Stomach (tissue), 19 donors: ENCODE measurements at places on chromosomes 7 and 10. TPM values are rescaled to one million over a fixed set of nuclear protein-coding genes. Genes with fewer than 3 reads are reported as not detected.

The SEMA4G gene
- total RNA-seq, result 25.5 TPM

The PPP1R17 gene
- total RNA-seq, result not detected

The PNLIPRP2 gene
- total RNA-seq, result 11.9 TPM

The TAC1 gene
- total RNA-seq, result not detected

The IFRD1 gene
- total RNA-seq, result 37.9 TPM

The ACHE gene
- not detected for total RNA-seq

The CYCS gene
- 83.3 TPM for total RNA-seq

The ATRNL1 gene
- 0.45 TPM for total RNA-seq

The FOXP2 gene
- total RNA-seq, result 3.5 TPM

The BEND7 gene
- 32.1 TPM for total RNA-seq

The MMP21 gene
- total RNA-seq, result not detected

The CDHR3 gene
- total RNA-seq, result 1.2 TPM

The TMEM176B gene
- 87.6 TPM for total RNA-seq

The WDR86 gene
- total RNA-seq, result 1.2 TPM

- no peak for DNase-seq
Measured at GRCh38 chr10:91050371-91051034, 129.6 kb upstream of the ANKRD1 start.

- DNase-seq, result no peak
Measured at GRCh38 chr10:103448746-103449145, 3.4 kb downstream of the CALHM2 start.

GRCh38 chr7:137946011-137946410 lies 55.9 kb downstream of the CREB3L2 start:
- no peak for DNase-seq

- DNase-seq, result no peak
Measured at GRCh38 chr10:58996063-58996462, 180.4 kb upstream of the PHYHIPL start.

- DNase-seq, result no peak
Measured at GRCh38 chr7:128022631-128023532, 8.4 kb downstream of the LRRC4 start.

GRCh38 chr7:71132377-71133231 lies 660 bp downstream of the GALNT17 start:
- no peak for DNase-seq

- DNase-seq, result no peak
Measured at GRCh38 chr7:30937416-30937815, 25.8 kb downstream of the AQP1 start.

DNA sequence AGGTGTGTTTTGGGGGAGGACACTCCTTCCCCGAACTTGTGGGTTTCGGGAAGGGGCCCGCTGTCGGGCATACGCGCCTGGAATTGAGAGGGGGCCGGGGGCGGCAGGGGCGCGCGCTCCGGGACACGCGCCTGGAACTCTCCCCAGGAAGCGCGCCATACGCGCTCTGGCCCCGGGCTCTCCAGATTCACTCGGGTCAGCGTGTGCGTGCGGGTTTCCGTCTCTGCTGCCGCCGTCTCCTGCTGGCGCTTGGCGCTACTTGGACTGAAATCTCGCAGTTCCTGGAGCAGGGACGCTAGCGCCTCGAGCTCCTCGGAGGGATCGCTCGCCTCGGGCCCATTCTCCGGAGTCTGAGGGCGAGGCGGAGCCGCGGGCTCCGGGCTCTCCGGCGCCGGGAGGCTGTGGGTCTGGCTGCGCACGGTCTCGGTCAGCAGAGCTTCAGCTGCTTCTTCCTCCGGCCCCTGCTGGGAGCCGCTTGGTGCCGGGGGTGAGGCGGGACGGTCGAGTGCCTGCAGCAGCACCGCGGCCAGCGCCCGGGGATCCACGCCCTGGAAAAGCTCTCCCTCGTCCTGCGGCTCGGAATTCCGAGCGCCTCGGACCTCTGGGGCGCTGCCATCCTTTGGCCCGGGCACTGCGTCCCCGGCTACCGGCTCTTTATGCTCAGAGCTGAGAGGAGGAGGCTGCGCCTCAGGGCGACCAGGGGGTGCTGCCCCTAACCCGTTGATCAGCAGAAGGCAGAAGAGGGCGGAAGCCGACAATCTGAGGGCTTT lies 1.1 kb downstream of the VGF start:
- peak; percentile 77 for DNase-seq

- no peak for DNase-seq
Measured at GRCh38 chr7:149454006-149454405, 6.9 kb downstream of the ZNF777 start.

GRCh38 chr10:63965846-63966245 lies 444.6 kb downstream of the REEP3 start:
- DNase-seq, result no peak

DNA sequence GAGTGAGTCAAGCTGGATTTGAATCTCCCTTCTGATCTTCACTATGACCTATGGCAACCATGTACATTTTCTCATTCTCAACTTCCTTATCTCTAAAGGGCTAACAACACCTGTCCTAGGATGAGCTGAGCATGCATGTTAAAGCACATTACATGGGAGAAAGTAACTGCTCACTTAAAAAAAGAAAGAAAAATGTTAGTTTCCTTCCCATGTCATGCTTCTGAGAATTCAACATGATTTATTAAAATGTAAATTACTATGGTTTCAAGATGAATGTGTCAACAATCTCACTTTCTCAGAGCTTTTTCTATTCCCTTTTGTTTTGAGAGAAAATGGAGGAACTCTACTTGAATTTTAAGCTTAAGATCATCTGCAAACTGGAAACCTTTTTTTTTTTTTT lies 295.3 kb downstream of the SKIDA1 start:
- DNase-seq, result no peak

DNA sequence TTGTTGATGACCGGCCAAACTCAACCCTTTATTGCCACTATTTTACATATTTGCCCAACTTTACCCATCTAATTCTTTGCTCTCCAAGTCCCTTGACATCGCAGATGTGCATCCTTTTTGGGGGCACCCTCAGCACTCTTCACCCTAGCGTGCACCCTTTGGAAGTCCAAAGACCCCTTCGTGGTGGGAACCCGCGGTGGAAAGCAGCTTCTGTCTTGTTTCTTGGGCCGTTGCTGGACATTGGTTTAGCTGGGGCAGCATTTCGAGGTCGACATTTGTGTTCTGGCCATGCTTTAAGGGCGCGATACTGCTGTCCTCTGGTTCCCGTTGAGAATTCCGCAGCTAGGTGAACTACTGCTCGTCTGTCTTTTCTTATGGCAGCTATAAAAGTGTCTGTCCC lies 326 bp upstream of the PAPOLB start:
- no peak for DNase-seq

DNA sequence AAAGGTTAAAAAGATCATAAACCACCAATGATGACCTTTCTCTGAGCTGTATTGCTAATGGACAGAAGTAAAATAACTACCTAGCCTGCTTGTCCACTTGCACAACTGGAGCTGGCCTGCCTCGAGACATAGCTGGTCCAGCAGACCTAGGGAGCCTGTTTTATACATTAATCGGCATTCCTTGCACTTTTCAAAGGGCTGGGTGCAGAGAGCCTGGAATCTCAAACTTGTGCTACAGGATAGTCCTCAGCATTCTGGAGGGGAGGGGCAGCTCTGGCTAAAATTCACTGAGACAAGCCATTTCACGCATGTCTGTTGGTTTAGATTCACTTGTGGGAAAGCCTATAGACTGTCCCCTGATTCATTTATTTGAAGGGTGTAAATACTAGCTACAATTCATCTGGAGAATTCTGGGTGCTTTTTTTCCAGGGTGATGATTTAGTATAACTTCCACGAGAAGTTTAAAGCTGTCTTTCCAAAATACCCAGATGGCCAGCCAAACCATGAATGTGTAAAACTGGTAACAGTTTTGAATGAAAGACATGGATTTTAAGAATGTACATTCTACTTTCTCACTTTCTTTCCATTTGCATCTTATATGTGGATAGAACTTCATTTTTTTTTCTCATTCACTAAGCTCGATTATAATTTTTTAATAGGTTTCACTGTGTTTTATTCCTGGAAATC lies 389.4 kb downstream of the KCNMA1 start:
- no peak for DNase-seq

GRCh38 chr7:54326592-54327167 lies 215.5 kb upstream of the VSTM2A start:
- DNase-seq, result no peak

GRCh38 chr7:94067506-94067905 lies 63.4 kb upstream of the BET1 start:
- no peak for DNase-seq

DNA sequence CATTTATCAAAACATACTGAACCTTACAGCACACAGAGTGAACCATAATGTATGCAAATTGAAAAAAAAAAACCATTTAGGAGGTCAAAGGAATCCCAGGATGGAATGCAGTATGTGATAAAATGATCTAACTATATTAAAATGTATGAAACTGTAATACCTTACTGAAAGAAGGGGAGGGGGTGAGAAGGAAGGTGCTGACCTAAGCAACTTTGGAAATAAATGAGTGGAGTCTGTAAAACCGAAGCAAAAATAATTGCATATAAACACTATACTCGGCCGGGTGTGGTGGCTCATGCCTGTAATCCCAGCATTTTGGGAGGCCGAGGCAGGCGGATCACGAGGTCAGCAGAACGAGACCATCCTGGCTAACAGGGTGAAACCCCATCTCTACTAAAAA lies 69.4 kb downstream of the XPNPEP1 start:
- DNase-seq, result no peak

DNA sequence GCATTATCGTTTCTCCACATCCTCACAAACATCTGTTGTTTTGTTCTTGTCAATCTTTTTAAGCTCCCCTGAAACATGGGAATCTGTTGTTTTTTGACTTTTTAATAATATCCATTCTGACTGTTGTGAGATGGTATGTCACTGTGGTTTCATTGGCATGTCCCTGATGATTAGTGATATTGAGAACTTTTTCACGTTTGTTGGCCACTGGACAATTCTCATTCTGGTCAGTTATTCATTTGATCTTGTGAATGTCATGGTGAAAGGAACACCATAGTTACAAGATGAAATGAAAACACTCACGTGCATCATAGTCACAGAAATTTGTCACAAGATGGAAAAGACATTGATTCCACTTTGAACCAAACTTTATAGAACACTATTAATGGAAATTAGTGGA lies 20.5 kb upstream of the SGCE start:
- no peak for DNase-seq

DNA sequence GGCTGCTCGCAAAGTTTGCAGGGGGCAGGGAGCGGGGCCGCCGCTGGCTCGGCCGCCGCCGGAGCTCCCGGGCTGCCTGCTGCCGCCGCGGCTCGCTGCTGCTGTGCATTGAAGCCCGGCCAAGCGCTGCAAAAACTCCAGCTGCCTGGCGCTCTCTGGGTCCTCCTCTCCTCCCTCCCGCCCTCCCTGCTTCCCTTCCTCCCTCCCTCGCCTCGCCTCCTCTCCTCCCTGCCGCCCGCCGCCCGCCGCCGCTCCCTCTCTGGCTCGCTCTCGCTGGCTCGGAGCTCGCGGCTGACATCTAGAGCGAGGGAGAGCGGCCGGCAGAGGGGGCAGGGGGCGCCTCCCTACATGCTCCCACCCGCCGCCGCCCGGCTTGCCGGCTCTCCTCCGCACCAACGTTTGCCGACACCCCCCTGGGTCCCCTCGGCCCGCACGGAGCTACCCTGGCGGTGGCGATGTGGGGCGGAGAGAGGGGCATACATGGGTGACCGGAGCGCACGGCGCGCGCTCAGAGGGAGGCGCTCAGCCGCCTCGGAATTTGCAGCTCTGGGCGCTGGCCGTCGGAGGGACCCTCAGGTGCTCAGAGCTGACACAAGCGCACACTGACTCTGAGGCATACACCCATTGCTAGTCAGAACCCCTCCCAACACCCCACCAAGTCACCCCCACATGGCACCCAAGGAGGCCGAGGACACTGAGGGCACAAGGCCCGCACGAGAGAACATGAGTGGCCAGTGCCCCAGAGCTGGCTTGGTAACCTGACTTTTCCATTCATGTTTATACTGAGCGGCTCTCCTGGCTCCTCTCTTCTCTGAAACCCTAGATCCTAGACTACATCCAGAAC lies 1.2 kb upstream of the PLXNA4 start:
- DNase-seq, result peak; percentile 94

DNA sequence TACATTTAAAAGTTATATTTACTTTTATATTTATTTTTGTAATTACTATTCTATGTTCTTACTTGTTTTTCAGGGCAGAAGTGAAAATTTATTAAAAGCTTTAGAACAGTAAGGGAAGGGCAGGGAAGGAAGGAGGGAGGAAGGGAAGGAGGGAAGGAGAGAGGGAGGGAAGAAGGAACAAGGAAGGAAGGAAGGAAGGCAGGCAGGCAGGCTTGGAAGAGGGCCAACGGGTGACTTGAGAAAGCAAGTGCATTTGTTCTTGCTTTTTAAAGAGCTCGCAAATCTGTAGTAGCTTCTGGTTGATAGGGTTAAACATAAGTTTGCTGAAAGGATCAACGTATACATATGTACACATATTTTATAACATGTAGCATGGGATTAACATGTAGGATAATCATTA lies 725.3 kb upstream of the FZD8 start:
- DNase-seq, result no peak

- DNase-seq, result no peak
Measured at GRCh38 chr10:30639946-30640786, 10.6 kb upstream of the LYZL2 start.

GRCh38 chr10:110045772-110046171 lies 38.0 kb downstream of the ADD3 start:
- no peak for DNase-seq

GRCh38 chr10:5595994-5596471 lies 70.4 kb downstream of the ASB13 start:
- DNase-seq, result no peak

DNA sequence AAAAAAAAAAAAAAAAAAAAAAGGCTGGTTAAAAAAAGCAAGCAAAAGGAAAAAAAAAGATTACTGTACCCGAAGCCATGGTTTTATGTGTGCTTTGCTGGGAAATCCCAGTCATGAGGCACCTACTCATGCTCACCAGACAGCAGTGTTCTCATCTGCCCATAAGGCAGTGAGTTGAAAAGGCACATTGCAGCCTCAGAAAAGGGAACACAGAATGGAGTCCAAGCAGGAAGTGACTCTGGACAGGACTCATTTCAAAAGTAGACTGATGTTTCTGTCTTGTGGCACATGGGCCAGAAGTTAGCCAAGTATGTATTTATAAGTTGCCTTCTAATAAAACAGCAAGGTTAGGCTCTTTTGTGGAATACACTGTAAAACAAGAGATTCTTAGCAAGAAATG lies 40.2 kb downstream of the PDSS1 start:
- peak; percentile 33 for DNase-seq

GRCh38 chr7:32536585-32536984 lies 41.3 kb downstream of the AVL9 start:
- no peak for DNase-seq

DNA sequence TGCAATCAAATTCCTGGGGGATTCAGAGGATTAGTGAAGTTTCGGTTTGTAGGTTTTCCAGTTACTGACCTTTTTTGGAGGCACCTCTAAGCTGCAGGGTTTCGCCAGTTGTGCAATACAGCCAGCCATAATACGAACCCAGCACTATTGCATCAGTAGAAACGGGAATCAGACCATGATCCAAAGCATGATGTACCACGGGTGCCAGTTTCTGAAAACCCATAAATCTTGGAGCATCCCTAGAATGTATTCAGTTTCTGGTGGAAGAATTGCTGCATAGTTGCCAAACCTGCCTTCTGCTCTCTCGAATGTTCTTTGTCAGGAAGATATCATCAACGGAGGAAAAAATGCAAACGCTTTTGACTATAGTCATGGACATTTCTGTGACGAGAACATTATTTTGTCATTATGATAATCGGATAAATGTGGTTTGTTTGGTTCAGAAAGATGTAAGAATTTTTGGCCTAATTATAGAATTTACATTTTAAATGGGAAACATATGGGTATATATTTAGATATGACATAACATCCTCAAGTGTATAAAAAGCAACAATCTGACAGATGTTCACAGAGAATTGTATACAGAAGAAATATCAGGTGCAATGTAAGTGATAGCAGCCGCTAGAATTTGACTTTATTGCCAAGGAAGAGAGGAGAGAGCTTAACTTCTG lies 186.2 kb upstream of the PRKCQ start:
- no peak for DNase-seq
